ENCODE measurements at places on chromosomes 2 and 18. TPM values are rescaled to one million over a fixed set of nuclear protein-coding genes. Genes with fewer than 3 reads are reported as not detected.

CRYBA2 gene
- not detected for total RNA-seq

SLC8A1 gene
- 30.5 TPM for total RNA-seq

QPCT gene
- 3.8 TPM for total RNA-seq

ACP1 gene
- 56.5 TPM for total RNA-seq

LIMS4 gene
- total RNA-seq, result 16.0 TPM

TDRD15 gene
- 0.06 TPM for total RNA-seq

SLC11A1 gene
- total RNA-seq, result 40.1 TPM

DNA sequence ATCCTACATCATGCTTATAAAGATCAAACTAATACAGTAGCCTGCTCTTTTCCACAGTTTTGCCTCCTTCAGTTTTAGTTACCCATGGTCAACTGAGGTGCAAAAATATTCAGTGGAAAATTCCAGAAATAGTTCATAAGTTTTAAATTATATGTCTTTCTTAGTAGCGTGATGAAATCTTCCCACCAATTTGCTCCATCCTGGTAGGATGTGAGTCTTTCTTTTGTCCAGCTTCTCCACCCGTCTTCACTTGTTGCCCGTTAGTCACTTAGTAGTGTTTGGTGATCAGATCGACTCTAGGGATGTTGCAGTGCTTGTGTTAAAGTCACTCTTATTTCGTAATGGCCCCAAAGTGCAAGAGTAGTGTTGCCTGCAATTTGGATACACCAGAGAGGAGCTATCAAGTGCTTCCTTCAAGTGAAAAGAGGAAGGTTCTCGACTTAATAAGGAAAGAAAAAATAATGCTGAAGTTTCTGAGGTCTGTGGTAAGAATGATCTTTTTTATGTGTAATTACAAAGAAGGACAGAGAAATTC lies 57.0 kb downstream of the CEP192 start:
- H3K4me3 ChIP-seq, result no peak overlapping the region
- no peaks in the 10 kb centered on the region for H3K36me3 ChIP-seq
- H3K27me3 ChIP-seq, result no peaks in the 10 kb centered on the region
- H3K27ac ChIP-seq, result no peak overlapping the region
- DNase-seq, result no peak

- H3K27me3 ChIP-seq, result no peaks in the 10 kb centered on the region
- H3K4me3 ChIP-seq, result no peak overlapping the region
- no peak for DNase-seq
- H3K27ac ChIP-seq, result no peak overlapping the region
- no peaks in the 10 kb centered on the region for H3K36me3 ChIP-seq
These were observed 74.7 kb downstream of the CD28 start for GRCh38 chr2:203781151-203781550.

GRCh38 chr2:42844901-42845821 lies 52.8 kb upstream of the HAAO start:
- no peaks in the 10 kb centered on the region for H3K4me1 ChIP-seq
- DNase-seq, result no peak
- no peaks in the 10 kb centered on the region for H3K27me3 ChIP-seq
- no peaks in the 10 kb centered on the region for H3K36me3 ChIP-seq
- no peak overlapping the region for H3K27ac ChIP-seq

DNA sequence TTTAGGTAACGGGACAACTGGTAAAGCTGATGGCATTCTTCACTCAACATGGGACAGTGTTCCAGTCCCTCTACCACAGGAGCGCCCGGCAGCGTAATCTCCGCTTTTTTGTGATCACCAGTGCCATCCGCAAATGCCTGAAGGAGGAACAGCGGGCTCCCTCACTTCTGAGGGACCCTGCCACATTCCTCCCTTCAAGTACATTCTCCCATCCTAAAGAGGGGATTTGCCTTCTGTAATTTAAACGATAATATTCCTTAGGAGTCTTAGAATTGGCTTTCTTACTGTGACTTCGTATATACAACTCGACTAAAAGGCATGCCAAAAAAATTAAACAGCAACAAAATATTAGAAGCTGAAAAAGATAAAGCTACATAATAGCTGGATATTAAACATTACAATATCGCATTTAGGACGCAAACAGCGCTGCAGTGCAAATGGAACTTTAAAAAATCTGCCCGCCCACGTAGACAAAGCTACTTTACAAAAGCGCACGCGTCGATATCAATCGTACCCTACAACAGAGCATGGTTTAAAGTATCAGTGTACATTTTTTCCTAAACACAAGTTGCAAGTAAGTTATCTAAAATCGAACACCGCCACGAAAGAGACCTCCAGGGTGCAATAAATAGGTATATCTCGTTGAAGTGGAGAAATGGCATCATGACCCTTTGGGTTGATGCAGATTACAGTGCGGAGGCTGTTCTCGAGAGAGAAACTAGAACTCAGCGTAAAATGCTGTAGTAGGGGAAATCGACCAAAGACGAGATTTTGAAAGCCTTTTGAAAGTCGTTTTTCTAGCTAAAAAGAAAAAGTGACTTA lies 2.3 kb upstream of the VSNL1 start:
- DNase-seq, result no peak
- no peaks in the 10 kb centered on the region for H3K4me1 ChIP-seq
- no peaks in the 10 kb centered on the region for H3K36me3 ChIP-seq

DNA sequence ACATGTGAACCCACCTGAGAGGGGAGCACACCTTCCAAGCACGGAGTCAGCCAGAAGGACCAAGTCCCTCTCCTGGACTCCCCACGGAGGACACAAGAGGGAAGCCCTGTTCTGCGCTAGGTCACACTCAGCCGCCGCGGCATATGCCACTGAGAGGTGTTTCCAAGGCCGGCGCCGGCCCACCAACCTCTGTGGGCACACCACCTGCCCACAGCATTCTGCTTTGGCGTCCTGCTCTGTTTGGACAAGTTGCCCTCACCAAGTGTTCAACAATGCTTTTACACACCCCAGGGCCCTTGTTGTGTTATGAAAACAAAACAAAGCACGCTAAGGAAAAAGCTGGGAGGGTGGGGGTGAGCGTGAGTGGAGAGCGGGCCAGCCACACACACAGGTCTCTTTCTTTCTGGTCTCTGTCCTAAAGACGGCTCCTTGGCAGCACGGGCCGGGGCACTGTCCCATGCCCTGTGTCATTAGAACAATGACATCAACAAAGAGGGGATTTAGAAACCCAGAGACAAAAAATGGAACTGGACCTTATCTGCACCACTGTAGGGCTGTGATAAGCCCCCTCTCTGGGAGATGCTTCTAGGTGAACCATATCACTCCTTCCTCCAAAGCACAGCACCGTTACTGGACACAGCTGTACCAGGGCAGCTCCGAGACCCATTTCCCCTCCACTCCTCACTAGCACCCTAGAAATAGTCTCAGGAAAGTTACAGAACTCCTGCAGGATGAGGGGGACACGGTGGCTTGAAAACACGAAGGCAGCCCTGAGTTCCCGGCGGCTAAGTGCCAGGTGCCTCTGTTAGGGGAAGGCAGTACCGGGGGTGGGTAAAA lies 17.0 kb downstream of the SMAD7 start:
- H3K36me3 ChIP-seq, result no peaks in the 10 kb centered on the region
- peaks cover 3% of the 10 kb centered on the region for H3K4me1 ChIP-seq
- no peak for DNase-seq
- peak overlapping the region; percentile 70 for H3K27ac ChIP-seq
- no peaks in the 10 kb centered on the region for H3K27me3 ChIP-seq

DNA sequence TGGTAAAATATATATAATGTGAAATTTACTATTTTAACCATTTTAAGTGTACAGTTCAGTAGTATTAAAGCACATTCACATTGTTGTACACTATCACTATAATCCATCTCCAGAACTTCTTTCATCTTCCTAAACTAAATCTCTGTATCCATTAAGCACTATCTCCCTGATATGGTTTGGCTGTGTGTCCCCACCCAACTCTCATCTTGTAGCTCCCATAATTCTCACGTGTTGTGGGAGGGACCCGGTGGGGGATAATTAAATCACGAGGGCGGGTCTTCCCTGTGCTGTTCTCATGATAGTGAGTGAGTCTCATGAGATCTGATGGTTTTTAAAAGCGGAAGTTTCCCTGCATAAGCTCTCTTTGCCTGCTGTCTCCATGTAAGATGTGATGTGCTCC lies 178.9 kb upstream of the NABP1 start:
- no peaks in the 10 kb centered on the region for H3K27me3 ChIP-seq
- no peak overlapping the region for H3K27ac ChIP-seq
- no peaks in the 10 kb centered on the region for H3K4me1 ChIP-seq
- no peaks in the 10 kb centered on the region for H3K36me3 ChIP-seq
- H3K4me3 ChIP-seq, result no peak overlapping the region
- DNase-seq, result no peak

GRCh38 chr18:73656691-73657090 lies 490.9 kb downstream of the FBXO15 start:
- no peaks in the 10 kb centered on the region for H3K4me1 ChIP-seq
- no peaks in the 10 kb centered on the region for H3K36me3 ChIP-seq
- no peak overlapping the region for H3K27ac ChIP-seq
- no peak for DNase-seq
- no peaks in the 10 kb centered on the region for H3K27me3 ChIP-seq

- no peaks in the 10 kb centered on the region for H3K27me3 ChIP-seq
- H3K27ac ChIP-seq, result no peak overlapping the region
- no peak for DNase-seq
- no peaks in the 10 kb centered on the region for H3K36me3 ChIP-seq
- H3K4me3 ChIP-seq, result no peak overlapping the region
These were observed 242.1 kb downstream of the ZEB2 start for GRCh38 chr2:144277622-144278354.

- no peaks in the 10 kb centered on the region for H3K4me1 ChIP-seq
- H3K36me3 ChIP-seq, result no peaks in the 10 kb centered on the region
- no peaks in the 10 kb centered on the region for H3K27me3 ChIP-seq
- no peak for DNase-seq
- H3K27ac ChIP-seq, result no peak overlapping the region
These were observed 32.4 kb downstream of the INO80C start for GRCh38 chr18:35465329-35465728.

DNA sequence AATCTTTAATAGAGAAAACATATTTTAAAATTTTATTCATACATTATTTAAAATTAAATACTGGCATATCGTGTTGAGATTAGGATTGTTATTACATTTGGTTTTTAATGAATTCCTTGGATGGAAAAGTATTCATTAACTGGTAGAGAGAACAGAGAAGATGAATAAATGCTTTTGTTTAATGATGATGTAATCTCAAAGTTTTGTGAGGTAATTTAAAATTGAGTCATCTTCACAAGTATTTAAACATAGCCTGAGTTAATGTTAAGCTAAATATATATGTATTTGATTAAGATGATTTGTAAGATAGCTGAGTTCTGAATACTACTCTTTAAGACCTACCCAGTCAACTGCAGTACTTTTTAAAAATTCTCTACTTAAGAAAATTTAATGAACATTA lies 713.4 kb upstream of the VRK2 start:
- H3K36me3 ChIP-seq, result no peaks in the 10 kb centered on the region
- no peak overlapping the region for H3K4me3 ChIP-seq
- DNase-seq, result no peak
- H3K27ac ChIP-seq, result no peak overlapping the region
- H3K4me1 ChIP-seq, result no peaks in the 10 kb centered on the region

DNA sequence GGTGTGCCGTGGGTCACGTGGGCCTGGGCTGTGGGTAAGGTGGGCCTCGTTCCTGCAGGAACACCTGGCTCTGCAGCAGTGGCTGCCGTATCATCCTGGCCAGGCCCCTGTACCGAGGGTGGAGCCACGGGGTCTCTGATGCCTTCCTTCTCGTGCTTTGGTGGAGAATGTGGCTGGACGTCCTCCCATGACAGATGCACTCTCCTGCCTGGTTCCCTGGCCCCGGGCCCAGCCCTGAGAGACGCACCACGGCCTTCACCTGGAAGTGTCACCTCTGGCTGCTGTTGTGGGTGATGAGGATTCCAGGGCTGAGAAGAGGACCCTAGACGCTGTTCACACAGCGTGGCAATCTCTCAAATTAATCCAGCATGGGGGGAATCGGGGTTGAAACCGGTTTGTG lies 49.5 kb downstream of the NFATC1 start:
- no peak for DNase-seq
- no peak overlapping the region for H3K27ac ChIP-seq
- H3K4me3 ChIP-seq, result no peak overlapping the region
- no peaks in the 10 kb centered on the region for H3K36me3 ChIP-seq
- no peaks in the 10 kb centered on the region for H3K4me1 ChIP-seq

DNA sequence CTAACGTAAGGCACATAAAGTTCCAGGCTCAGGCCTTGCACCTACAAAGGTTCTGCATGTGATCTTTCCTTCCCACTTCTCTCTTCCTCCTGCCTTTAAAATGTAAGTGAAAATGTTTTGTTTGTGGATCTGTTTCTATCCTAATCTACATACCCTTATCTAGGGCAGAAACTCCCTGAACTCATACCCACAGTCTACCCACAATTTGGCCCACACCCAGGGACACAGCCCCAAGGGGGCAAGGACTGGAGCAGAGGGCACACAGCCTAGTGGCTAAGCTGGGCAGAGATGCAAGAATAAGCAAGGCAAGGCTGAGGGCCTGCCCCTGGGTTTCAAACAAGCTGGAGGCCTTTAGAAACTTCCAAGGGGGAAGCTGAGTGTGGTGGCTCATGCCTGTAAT lies 71.0 kb downstream of the HS1BP3 start:
- no peaks in the 10 kb centered on the region for H3K27me3 ChIP-seq
- H3K27ac ChIP-seq, result peak overlapping the region; percentile 67
- H3K36me3 ChIP-seq, result no peaks in the 10 kb centered on the region
- DNase-seq, result peak; percentile 53
- no peak overlapping the region for H3K4me3 ChIP-seq
- H3K4me1 ChIP-seq, result no peaks in the 10 kb centered on the region

GRCh38 chr2:236774171-236774570 lies 204.5 kb downstream of the ACKR3 start:
- H3K27me3 ChIP-seq, result no peaks in the 10 kb centered on the region
- H3K4me3 ChIP-seq, result no peak overlapping the region
- no peaks in the 10 kb centered on the region for H3K4me1 ChIP-seq
- no peak overlapping the region for H3K27ac ChIP-seq
- no peak for DNase-seq
- no peaks in the 10 kb centered on the region for H3K36me3 ChIP-seq

DNA sequence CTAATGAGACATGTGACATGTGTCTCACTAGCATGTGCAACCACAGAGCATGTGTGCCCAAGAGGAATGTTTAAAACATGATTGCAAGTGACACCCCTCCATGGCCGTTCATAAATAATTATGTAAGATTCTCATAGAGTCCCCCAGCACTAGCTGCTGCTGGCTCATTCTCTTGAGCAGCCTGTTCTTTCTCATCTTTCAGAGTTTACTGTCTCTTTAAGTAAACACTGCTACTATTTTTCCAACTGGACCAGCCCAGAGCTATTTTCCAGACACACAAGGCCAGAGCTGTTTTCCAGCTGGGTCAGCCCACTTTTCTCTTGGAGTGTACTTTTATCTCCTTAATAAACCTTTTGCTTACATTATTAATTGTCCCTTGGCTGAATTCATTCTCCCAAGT lies 326.8 kb upstream of the DLGAP1 start:
- no peak overlapping the region for H3K27ac ChIP-seq
- no peaks in the 10 kb centered on the region for H3K4me1 ChIP-seq
- H3K36me3 ChIP-seq, result no peaks in the 10 kb centered on the region
- no peak overlapping the region for H3K4me3 ChIP-seq
- no peaks in the 10 kb centered on the region for H3K27me3 ChIP-seq

- H3K36me3 ChIP-seq, result no peaks in the 10 kb centered on the region
- H3K4me1 ChIP-seq, result no peaks in the 10 kb centered on the region
- H3K27ac ChIP-seq, result no peak overlapping the region
- no peak for DNase-seq
These were observed 317.9 kb upstream of the PKDCC start for GRCh38 chr2:41729800-41730364.

GRCh38 chr2:20567159-20567925 lies 83.6 kb downstream of the HS1BP3 start:
- no peaks in the 10 kb centered on the region for H3K27me3 ChIP-seq
- H3K4me3 ChIP-seq, result no peak overlapping the region
- no peaks in the 10 kb centered on the region for H3K36me3 ChIP-seq
- no peaks in the 10 kb centered on the region for H3K4me1 ChIP-seq

- H3K4me1 ChIP-seq, result no peaks in the 10 kb centered on the region
- no peak overlapping the region for H3K27ac ChIP-seq
- H3K4me3 ChIP-seq, result no peak overlapping the region
These were observed 210.0 kb upstream of the ZNF521 start for GRCh38 chr18:25561918-25562317.

Measured in aorta (tissue), 5 donors.